ENCODE measurements at places on chromosomes 6 and 20.

DNA sequence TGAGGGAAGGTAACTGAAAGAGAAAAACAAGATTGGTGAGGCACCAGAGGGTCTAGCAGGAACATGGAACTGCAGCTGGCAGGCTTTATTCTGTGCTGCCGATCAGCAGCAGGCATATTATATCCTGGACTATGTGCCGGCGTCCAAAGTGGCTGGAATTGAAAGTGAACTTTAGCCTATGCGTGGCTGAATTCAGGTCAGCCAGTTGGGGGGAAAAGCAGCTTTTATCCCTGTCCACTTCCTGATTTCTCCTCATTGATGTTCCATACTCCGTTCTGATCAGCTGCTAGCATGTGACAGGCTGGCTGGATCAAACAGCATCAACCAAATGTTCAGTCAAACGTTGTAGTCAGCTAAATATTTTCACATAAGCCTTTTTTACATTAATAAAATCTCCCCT is 99.0 kb downstream of the CAP2 start:
- no peaks in the 10 kb centered on the region for H3K27me3 ChIP-seq
- H3K27ac ChIP-seq, result peak overlapping the region; percentile 20
- no peaks in the 10 kb centered on the region for H3K36me3 ChIP-seq
- H3K4me1 ChIP-seq, result no peaks in the 10 kb centered on the region

GRCh38 chr6:30743099-30744053 is 889 bp upstream of the FLOT1 start:
- H3K27me3 ChIP-seq, result no peaks in the 10 kb centered on the region
- peak overlapping the region; percentile 97 for H3K27ac ChIP-seq
- DNase-seq, result peak; percentile 44
- no peaks in the 10 kb centered on the region for H3K36me3 ChIP-seq
- H3K4me1 ChIP-seq, result peaks cover 21% of the 10 kb centered on the region

- no peak overlapping the region for H3K4me3 ChIP-seq
- no peaks in the 10 kb centered on the region for H3K27me3 ChIP-seq
- H3K27ac ChIP-seq, result no peak overlapping the region
- DNase-seq, result no peak
Measured at GRCh38 chr6:14058735-14059134, 58.8 kb upstream of the CD83 start.

DNA sequence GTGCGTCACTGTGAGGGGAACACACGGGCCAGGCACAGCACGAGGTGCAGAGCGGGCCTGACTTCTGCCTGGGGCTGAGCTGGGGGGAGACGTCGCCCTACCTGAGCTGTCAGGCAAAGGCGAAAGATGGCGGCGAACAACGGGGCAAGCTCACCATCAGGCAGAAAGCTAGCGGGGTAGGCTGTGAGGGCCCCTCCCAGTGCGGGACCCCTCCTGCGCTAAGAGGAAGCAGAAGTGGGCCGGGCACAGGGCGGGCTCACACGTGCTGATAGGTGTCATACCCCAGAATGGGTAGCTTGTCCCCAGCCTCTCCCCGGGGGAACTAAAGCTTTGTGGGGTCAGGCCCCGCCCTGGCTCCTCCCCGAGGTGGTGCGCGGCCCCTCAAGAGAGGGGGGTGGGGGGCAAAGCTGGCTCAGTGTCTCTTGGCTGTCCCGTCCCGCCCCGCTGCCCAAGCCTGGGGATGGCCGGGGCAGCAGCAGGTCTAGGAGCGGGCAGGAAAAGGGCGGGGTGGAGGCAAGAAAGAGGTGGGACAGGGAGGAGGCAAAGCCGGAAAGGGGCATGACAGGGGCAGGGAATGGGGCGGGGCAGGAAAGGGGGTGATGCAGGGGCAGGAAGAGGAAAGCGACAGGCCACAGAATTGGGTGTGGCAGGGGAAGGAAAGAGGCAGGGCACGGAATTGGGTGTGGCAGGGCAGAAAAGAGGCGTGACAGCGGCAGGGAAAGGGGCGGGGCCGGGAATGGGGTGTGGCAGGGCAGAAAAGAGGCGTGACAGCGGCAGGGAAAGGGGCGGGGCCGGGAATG is 14.7 kb downstream of the UCKL1 start:
- H3K4me3 ChIP-seq, result no peak overlapping the region
- peak overlapping the region; percentile 71 for H3K27ac ChIP-seq
- no peak for DNase-seq
- peaks cover 4% of the 10 kb centered on the region for H3K4me1 ChIP-seq
- H3K36me3 ChIP-seq, result peaks cover 10% of the 10 kb centered on the region

GRCh38 chr6:24574809-24575208 is 71.2 kb downstream of the KIAA0319 start:
- no peaks in the 10 kb centered on the region for H3K36me3 ChIP-seq
- H3K4me1 ChIP-seq, result no peaks in the 10 kb centered on the region
- no peak for DNase-seq
- no peaks in the 10 kb centered on the region for H3K27me3 ChIP-seq

- no peak overlapping the region for H3K4me3 ChIP-seq
- H3K4me1 ChIP-seq, result no peaks in the 10 kb centered on the region
- DNase-seq, result no peak
Measured at GRCh38 chr6:24100024-24100769, 25.8 kb upstream of the NRSN1 start.

- no peak overlapping the region for H3K4me3 ChIP-seq
- no peaks in the 10 kb centered on the region for H3K27me3 ChIP-seq
- H3K27ac ChIP-seq, result peak overlapping the region; percentile 19
- DNase-seq, result no peak
Measured at GRCh38 chr6:144581812-144582537, 296.8 kb downstream of the UTRN start.

- H3K36me3 ChIP-seq, result no peaks in the 10 kb centered on the region
- H3K4me3 ChIP-seq, result no peak overlapping the region
- no peak overlapping the region for H3K27ac ChIP-seq
- H3K4me1 ChIP-seq, result peaks cover 2% of the 10 kb centered on the region
- no peaks in the 10 kb centered on the region for H3K27me3 ChIP-seq
- no peak for DNase-seq
Measured at GRCh38 chr6:14123386-14124111, 6.0 kb downstream of the CD83 start.

- no peak for DNase-seq
- H3K27ac ChIP-seq, result no peak overlapping the region
- H3K27me3 ChIP-seq, result no peaks in the 10 kb centered on the region
- H3K4me1 ChIP-seq, result no peaks in the 10 kb centered on the region
- no peak overlapping the region for H3K4me3 ChIP-seq
Measured at GRCh38 chr6:20610636-20611370, 76.5 kb downstream of the CDKAL1 start.

- H3K4me1 ChIP-seq, result no peaks in the 10 kb centered on the region
- no peak overlapping the region for H3K27ac ChIP-seq
- H3K36me3 ChIP-seq, result no peaks in the 10 kb centered on the region
- no peaks in the 10 kb centered on the region for H3K27me3 ChIP-seq
Measured at GRCh38 chr6:91505199-91505598, 918.3 kb upstream of the MAP3K7 start.

DNA sequence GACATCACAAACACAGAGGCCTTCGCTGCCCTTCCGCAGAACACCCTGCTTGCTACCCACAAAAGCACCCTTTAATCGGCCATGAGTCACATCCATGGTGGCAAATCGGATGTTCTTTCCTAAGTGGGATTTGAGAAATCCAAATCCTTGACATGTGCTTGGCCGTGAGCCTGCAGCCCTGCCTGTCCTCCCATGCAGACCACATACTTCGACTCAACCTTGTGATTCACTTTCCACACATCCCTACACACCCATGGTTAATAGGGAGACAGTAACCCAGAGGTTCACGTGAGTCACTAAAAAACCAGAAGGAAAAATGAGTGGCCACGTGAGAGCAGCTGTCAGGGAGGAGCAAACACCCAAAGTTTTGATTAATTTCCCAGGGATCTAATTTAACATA is 19.4 kb downstream of the RAMACL start:
- no peak overlapping the region for H3K27ac ChIP-seq
- no peaks in the 10 kb centered on the region for H3K4me1 ChIP-seq
- no peak for DNase-seq
- H3K36me3 ChIP-seq, result no peaks in the 10 kb centered on the region
- H3K27me3 ChIP-seq, result no peaks in the 10 kb centered on the region
- H3K4me3 ChIP-seq, result no peak overlapping the region

DNA sequence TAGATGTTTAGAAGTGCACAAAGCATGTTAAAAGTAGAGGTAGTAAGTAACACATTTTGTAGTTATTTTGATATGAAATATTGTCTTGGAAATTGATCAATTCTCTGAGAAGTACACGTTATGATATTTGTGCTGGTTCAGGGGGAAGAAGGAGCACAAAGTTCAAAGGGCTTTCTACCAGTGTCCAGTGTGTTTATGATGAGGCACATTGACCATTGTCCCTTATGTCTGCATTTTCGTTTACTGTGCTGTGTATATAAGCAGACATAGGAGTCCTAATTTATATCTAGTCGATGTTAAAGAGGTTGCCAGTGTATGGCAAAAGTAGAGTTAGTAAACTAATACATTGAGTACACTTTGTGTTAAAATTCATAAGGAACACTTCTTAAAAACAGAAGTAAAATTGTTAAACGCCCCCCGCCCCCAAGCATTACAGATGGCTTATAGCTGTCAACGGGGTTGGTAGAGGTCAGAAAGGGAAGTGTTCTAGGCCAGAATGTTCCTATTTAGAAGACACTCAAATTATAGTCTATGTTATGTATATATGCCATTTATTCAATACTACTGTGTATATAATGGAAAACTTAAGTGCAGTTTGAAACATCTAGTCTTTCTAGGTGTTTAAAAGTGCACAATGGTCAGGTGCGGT is 13.3 kb upstream of the HMGN4 start:
- no peaks in the 10 kb centered on the region for H3K27me3 ChIP-seq
- DNase-seq, result no peak
- no peaks in the 10 kb centered on the region for H3K4me1 ChIP-seq
- H3K36me3 ChIP-seq, result no peaks in the 10 kb centered on the region
- no peak overlapping the region for H3K4me3 ChIP-seq
- H3K27ac ChIP-seq, result no peak overlapping the region

DNA sequence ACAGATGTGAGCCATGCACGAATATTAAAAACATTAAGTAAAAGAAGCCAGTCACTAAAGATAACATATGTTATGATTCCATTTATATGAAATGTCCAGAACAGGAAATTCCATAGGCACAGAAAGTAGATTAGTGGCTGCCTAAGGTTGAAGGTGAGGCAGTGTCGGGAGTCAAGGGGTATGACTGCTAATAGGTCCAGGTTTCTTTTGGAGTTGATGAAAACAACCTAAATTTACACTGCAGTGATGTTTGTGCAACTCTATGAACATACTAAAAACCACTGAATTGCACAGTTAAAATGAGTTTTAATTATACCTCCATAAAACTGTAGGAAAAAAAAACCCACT is 14.4 kb downstream of the SRPK1 start:
- H3K27me3 ChIP-seq, result no peaks in the 10 kb centered on the region
- no peak overlapping the region for H3K27ac ChIP-seq
- H3K4me3 ChIP-seq, result no peak overlapping the region
- DNase-seq, result no peak

DNA sequence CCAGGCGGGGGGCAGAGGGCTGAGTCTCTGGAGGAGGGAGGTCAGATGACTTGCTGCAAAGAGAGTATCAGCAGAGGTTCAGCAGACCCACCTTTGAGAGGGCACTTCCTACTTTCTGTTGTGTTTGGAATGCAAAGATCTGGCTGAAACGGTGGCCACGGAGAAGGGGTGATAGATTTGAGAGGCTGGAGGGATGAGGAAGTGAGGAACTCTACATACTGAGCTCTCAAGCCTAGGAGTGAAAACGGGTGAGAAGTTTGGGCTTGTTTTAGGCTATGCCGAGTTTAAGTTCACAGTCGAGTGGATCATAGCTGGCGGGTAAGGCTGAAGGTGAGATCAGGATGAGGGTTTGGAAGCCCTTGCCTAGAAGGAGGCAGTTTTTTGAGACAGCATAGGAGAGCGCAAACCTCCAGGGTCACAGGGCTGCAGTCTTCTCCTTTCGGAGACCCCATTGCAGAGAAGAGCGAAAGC is 477 bp upstream of the ITPA start:
- peak overlapping the region; percentile 92 for H3K27ac ChIP-seq
- DNase-seq, result no peak
- no peaks in the 10 kb centered on the region for H3K4me1 ChIP-seq
- no peaks in the 10 kb centered on the region for H3K36me3 ChIP-seq

- peak overlapping the region; percentile 62 for H3K27ac ChIP-seq
- no peaks in the 10 kb centered on the region for H3K27me3 ChIP-seq
- H3K4me3 ChIP-seq, result no peak overlapping the region
- no peaks in the 10 kb centered on the region for H3K36me3 ChIP-seq
Measured at GRCh38 chr6:148364056-148364824, 21.6 kb downstream of the SASH1 start.

- no peaks in the 10 kb centered on the region for H3K27me3 ChIP-seq
- no peaks in the 10 kb centered on the region for H3K4me1 ChIP-seq
- no peak for DNase-seq
- H3K36me3 ChIP-seq, result no peaks in the 10 kb centered on the region
- H3K27ac ChIP-seq, result no peak overlapping the region
Measured at GRCh38 chr6:113120224-113120581, 736.9 kb upstream of the MARCKS start.

DNA sequence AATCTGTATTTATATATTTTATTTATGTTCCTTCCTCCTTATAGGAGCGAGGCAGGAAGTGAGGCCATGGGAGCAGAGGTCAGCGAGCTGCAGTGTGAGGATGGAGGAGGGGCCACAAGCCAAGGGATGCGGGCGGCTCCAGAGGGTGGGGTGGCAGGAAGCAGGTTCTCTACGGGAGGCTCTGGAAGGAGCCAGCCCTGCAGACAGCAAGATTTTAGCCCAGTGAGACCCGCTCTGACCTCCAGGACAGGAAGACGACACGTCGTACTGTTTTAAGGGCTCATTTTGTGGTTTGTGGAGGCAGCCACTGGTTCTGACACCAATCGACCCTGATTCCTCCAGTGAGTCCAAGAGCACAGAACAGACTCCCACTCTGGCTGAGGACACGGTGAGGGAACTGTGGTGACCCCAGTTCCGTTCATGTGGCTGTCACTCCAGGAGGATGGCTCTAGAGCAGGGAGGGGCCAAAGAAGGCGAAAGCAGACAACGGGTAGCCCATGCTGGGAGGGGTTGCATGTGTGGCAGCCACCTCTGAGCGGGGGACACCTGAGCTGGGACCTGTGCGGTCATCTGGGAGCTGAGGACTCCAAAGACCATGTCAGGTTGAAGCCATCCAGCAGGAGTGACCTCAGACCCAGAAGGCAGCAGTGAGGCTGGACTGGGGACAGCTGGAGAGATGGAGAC is 100.1 kb upstream of the BHLHE23 start:
- H3K4me1 ChIP-seq, result no peaks in the 10 kb centered on the region
- H3K36me3 ChIP-seq, result no peaks in the 10 kb centered on the region
- H3K27ac ChIP-seq, result no peak overlapping the region
- DNase-seq, result no peak
- no peak overlapping the region for H3K4me3 ChIP-seq

DNA sequence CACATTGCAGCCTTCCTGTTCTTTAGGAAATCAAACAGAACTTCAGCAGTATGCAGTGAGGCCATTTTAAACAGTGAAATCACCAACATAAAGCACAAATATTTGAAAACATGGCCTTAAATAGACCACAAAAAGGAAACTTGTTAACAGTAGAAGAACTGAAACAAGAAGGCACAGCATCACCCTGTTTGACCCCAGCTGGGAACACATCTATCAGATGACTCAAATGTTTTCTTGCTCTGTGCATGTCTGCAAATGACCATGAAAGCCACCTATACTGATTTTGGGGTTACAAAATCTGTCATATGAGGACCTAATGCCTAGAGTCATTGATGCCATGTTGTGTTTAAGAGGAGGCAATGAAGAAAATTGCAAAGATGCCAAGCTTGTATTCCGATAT is 123.8 kb upstream of the ADGRF1 start:
- no peak overlapping the region for H3K4me3 ChIP-seq
- H3K27ac ChIP-seq, result no peak overlapping the region
- DNase-seq, result no peak
- H3K36me3 ChIP-seq, result no peaks in the 10 kb centered on the region
- H3K27me3 ChIP-seq, result no peaks in the 10 kb centered on the region
